ENCODE measurements at places on chromosomes 6 and 20.

- no peak for DNase-seq
Measured at GRCh38 chr6:44658571-44658970, 271.1 kb downstream of the CDC5L start.

GRCh38 chr6:71203206-71203605 is 85.4 kb upstream of the OGFRL1 start:
- no peak for DNase-seq

GRCh38 chr6:45648262-45648620 is 270.5 kb upstream of the SUPT3H start:
- no peak for DNase-seq

GRCh38 chr20:64108731-64109681 is 1.6 kb upstream of the NPBWR2 start:
- DNase-seq = no peak

- DNase-seq = no peak
Measured at GRCh38 chr20:2086177-2086979, 15.2 kb upstream of the STK35 start.

DNA sequence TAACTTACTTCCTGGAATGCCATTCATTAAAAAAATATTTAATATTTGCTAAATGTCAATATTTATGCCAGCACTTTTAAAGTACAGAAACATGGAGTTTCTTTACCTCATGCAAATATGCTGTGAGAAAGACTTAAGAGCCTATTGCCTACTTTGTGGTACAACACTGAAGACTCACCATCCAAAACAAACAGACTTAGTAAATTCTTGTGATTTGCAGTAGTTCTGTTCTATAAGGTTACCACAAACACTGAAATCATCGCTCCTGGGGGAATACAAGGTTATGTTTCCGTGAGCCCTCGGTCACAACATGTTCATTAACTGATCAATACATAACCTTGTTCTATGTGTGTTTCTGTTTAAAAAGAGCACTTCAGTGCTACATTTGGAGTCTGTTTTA is 78.3 kb downstream of the ATG5 start:
- DNase-seq = no peak

DNA sequence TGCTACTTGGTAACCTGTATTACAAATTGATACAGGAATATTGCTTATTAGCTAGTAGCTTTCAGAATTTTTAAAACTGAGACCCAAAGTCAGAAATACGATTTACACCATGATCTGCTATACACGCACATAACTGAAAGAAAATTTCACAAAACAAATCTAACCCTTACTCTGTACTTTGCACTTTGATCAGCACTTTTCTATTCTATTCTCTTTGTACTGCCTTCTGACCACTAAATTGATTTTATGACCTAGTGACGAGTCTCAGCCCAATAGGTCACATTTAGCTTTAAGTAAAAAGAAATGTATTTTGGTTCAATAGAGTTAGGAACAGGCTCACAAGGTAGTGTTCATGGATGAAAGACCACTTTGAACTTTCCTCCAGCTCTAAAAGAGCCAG is 252.5 kb downstream of the TBX18 start:
- DNase-seq = no peak

DNA sequence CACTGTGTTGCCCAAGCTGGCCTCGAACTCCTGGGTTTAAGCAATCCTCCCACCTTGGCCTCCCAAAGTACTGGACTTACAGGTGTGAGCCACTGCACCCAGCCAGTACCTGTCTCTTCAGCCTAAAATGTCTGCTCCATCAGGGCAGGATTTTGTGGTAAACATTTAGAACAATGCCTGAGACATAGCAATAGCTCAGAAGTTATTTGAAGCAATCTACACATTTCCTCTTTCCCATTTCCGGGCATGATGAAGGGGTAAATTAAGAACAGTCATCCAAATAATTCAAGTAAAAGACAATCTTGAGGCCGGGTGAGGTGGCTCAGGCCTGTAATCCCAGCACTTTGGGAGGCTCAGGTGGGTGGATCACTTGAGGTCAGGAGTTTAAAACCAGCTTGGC is 69.0 kb upstream of the ZNF217 start:
- no peak for DNase-seq

- peak; percentile 5 for DNase-seq
Measured at GRCh38 chr6:31897612-31898382, at the start of gene EHMT2. TSS of gene EHMT2 (minus strand) at chr6:31897698. CDS start at chr6:31897677, 21 bp downstream.

- DNase-seq = no peak
Measured at GRCh38 chr6:25340431-25341202, 61.4 kb downstream of the CARMIL1 start.

- no peak for DNase-seq
Measured at GRCh38 chr6:167091805-167092107, 31.1 kb upstream of the CCR6 start.

DNA sequence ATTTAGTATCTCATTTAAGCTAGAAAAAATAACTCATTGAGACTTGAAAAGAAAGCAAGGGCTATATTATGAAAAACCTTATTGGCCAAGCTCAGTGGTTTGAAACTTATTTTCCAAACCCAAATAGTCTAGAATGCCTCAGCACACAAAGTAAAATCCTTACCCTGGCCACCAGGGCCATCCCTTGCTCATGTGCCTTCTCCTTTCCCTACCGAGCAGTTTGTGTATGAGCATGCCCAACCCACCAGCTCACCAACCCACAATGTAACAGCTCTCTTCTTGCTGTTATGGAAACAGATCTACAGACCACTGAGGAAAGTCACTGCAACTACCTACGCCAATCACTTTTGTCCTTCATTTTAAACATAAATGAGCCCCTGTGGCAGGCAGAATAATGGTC is 79.6 kb upstream of the CARMIL1 start:
- DNase-seq = no peak

DNA sequence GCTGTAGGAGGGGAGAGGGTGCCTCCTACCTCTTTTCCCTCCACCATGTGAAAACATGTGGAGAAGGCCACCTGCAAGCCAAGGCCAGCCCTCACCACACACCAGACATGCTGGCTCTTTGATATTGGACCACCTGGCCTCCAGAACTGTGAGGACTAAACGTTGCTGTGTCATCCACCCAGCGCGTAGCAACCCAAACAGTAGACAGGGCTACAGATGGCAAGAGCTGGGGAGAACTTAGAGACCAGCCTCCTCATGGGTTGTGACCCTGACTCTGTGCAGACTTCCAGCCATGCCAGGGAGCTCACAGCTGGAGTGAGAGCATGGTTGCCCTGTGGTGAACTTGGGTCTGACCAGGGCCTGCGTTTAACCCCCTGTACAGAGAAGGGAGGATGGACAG is 195.9 kb upstream of the CST7 start:
- DNase-seq = no peak

DNA sequence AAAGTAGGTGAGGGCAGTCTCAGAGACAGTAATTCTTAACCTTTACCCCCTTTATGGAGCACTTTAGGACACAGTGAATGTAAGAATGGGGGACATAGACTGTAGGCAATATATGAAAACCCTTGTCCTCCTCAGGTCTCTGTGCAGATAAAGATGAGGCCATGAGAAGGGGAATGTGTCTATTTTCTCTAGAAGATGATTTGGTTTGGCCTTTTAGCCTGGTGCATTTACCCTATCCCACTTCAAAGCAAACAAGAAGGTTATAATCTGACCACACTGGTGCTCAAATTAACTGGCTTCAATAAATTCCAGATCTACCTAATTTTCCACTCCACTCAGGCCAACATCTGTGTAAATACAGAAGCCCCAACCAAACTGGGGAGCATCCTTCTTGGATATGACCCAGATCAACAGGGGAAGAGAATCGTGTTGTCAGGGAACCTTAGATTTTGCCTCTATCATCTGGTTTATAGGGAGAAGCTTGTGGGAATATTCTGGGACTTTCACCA is 42.4 kb downstream of the RIPOR2 start:
- no peak for DNase-seq

DNA sequence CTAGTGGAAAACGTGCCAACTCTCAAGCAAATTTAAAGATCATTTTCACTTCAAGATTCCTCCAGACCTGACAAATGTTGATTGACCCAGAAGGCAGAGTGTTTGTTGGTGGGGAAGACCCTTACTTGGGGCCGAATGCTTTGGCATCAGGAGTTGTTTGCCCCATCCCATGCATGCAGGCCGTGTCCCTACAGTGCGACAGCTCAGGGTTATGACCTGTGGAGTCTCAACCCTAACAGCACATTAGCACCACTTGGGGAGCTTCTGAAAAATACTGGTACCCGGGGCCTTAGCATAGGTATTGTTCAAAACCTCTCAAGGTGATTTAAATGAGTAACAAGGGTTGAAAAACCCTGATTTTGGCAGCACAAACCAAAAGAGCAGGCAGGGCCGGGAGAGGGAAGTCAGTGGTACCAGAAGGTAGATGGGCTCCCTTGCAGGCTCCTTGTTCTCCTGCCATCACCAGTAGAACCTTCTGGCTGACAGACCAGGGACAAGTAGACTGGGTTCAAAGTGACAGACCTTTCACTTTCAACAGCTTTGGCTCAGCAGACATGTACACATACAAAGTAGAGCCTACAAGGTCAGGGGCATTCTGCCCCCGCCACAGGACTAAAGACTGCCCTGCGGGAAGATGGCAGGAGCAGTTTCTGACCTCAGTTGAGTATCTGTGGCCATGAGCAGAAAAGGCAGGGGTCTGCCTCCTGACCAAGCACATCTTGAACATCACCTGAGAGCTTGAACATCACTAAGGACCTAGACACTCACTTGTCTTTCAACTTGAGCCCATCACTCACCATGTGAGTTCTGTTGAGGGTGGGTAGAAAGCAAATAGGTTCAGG is 39.6 kb downstream of the PLCG1 start:
- DNase-seq = no peak

GRCh38 chr6:151447237-151447636 is 4.7 kb downstream of the RMND1 start:
- no peak for DNase-seq

- no peak for DNase-seq
Measured at GRCh38 chr6:19713984-19714383, 123.2 kb upstream of the ID4 start.

GRCh38 chr6:168526841-168527281 is 85.9 kb downstream of the SMOC2 start:
- no peak for DNase-seq

DNA sequence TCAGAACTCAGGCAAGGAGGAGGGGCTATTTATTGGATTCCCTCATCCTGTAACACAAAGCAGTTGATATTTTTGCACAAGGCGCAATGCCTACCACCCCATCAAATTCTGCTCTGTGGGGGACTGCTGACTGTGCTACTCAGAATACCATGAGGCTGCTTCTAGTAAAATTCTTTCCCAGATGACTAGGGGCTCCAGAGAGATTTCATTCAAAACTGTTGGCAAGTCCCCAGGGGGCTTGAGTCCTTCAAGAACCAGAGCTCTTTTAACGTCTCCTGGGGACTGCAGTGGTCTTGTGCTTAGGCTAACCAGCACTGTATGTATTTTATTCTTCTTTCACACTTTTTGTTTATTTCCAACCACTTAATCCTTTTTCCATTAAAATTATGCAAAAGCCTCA is 365.9 kb upstream of the AGPAT4 start:
- DNase-seq = no peak

DNA sequence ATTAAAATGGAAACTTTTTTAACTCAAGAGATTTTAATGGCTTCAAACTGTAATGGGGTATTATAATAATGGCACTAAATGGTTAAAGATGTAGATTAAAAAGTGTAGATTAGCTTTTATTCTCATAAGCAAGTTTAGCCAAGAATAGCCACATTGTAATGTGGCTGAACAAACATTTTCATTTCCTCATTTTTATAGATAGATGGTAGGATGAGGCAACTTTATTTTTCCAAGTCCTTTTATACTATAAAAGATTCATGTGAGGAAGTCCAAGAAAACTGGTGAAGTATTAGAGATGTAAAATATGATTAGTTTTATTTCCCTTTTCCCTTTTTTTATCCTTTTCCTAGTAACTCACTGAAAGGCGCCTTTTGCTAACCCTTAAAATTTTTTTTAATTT is 88.8 kb downstream of the ATRN start:
- DNase-seq = no peak

- no peak for DNase-seq
Measured at GRCh38 chr6:157380458-157380778, 572 bp upstream of the ZDHHC14 start.

DNA sequence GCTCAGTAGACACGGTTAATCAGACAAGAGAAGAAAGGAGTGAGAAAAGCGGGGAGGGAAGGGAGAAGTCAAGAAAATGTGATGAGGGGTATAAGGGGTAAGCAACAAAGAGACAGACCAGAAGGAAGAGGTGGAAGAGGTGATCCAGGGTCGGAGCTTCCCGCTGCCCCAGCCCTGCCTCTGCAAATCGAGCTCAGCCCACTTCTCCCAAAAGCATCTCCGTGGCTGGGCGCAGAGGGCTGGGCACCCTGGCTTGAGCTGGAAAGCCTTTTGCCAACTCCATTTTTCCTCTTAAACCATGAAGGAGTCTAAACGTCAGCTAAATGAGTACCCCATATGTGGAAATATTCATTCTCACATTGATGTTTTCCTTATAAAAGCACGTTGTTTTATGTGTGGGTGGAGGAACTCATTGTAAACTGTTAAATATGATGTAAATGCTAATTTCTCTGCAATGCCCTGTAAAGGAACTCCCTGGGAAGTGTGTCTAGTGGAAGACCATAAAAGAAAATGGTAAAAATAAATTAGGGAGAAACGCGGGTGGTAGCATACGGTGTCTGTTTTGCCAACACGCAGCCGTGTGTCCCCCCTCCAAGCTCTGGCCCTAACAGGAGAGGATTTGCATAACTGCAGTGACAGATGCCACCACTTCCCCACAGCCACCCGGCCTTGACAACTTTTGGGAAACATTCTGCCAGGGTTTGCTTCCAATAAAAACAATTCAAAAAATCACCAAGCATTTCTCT is 55.2 kb upstream of the MAFB start:
- no peak for DNase-seq

DNA sequence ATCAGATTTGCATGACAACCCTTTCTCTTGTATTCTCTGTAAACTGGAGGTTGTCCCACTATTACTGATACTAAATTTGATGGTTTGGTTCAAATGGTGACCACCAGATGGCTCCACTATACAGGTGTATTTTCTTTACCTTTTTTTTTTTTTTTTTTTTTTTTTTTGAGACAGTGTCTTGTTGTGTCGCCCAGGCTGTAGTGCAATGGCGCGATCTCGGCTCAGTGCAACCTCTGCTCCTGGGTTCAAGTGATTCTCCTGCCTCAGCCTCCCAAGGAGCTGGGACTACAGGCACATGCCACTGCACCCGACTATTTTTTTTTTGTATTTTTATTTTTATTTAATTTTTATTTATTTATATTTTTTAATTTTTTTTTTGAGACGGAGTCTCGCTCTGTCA is 6.6 kb upstream of the WTAP start:
- DNase-seq = no peak

- DNase-seq = no peak
Measured at GRCh38 chr20:49594143-49594930, 26.4 kb upstream of the PTGIS start.

- DNase-seq = no peak
Measured at GRCh38 chr6:116170358-116171057, 44.6 kb upstream of the COL10A1 start.

All from NCI-H1417 treated with DMSO at 0.1 percent for 48 hours (cell line).